Stimulated activated CD4-positive, alpha-beta T cell treated with anti-CD3 and anti-CD28 coated beads, Interleukin-2, amount 100 ng/mL, for 24 hours (primary cell): ENCODE measurements at places on chromosomes 3 and 15.

GRCh38 chr3:161393310-161393709 is 22.0 kb upstream of the SPTSSB start:
- no peak for DNase-seq

DNA sequence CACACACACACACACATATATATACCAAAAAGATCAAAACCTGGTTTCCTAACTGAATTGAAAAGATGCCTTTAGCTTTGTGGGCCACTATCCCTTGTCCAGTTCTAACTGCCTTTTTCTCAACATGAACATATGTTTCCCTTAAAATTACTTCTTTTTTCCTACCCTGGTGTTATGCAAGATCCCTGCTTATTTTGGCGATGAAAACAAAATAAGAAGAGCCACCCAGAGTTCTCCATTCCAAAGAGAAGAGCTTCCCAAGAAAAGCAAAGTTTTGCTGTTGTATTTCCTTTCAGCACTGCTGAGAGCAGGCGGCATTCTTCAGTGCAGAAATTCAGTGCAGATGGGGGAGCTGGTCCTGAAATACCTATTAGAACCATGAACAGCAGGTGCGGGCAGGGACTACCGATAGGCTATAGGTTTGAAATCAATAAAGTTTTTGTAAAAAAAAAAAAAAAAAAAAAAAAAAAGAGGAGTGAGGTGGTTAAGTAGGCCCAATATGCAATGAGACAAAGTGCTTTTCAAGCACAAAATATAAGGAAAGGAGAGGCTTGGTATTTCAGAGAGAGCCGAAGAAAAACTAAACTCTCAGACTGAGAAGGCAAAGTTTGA is 238.0 kb downstream of the FOXP1 start:
- no peak for DNase-seq

GRCh38 chr3:16945330-16945729 is 60.6 kb downstream of the PLCL2 start:
- DNase-seq, result no peak

DNA sequence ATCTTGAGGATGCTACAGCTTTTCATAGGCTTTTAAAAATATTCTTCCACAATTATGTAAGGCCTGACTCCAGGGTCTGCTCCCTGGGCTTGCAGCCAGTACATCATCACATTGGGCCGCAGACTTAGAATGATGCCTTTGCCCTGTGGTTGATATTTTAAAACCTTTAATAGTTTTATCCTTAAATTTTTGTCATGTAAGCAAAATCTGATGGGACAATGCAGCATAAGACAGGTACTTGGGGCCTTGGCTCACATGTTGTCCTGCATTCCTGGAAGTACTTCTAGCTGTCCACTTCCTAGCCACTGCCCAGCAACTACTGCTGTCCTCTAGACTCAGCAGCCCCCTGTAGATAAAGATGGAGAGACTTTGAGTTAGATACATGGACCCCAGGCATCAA is 197.3 kb upstream of the SLITRK3 start:
- DNase-seq, result no peak

- no peak for DNase-seq
These were observed 54.6 kb downstream of the RBMS3 start for GRCh38 chr3:29335438-29335837.

- no peak for DNase-seq
These were observed 216.2 kb upstream of the CHRNA7 start for GRCh38 chr15:31814082-31814481.

DNA sequence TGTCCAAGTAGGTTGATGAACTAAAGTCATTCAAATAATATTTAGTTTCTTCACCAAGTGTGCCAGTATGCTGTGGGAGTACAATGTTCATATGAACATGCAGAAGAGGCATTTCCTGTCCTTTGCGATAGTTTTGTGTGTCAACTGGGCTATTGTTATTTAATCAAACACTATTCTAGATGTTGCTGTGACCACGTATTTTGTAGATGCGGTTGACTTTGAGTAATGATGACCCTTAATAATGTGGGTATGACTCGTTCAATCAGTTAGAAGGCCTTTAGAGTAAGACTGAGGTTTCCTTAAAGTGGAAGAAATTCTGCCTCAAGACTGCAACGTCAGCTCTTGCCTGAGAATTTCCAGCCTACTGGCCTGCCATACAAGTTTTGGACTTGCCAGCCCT is 470.7 kb upstream of the CBLB start:
- DNase-seq, result no peak

DNA sequence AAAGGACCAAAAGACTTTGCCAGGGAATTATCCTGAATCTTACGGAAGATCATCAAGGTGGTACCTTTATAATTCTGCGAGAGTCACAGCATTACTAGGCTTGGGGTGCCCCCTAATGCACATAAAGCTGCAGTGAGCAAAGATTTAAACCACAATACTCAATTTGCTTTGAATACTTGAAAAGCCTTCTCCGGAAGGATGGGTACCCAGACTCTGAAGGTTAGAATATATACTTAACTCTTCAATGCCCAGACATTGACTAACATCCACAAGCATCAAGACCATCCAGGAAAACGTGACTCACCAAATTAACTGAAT is 117.8 kb upstream of the KCNH8 start:
- DNase-seq, result no peak

GRCh38 chr3:23762759-23763477 is 42.8 kb upstream of the UBE2E1 start:
- DNase-seq, result no peak

- no peak for DNase-seq
These were observed 436.8 kb upstream of the CNTN4 start for GRCh38 chr3:1661839-1662238.

DNA sequence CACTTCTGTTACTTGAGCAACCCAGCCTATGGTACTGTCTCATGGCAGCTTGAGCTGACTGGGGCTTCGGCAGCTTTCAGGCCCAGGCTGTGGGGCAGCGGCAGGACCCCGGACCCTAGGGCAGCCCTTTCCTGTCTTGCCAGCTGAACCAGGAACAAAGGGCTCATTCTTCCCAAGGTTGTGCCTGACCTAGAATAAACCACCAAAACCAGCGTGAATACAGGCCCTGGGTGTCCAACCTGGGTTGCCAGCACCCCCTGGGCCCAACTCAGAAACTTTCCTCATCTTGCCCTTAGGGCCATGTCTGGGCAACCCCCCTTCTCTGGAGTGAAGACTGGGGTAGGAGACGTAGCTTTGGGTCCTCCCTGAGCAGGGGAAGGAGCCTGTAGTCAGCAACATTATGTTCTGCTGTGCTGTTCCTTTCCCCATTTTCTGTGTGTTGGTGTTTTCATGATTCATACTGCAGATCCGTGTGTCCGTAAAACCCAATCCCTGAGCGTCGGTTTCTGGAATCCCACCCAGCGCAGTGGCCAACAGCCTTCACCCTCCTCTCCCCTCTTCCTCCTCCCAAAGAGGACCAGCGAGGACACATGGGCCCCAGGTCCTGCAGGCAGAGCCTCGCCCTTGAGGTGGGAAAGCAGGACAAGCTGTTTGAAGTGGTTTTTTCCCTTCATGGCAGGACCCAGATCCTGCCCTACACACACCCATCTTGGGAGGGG is 33.5 kb downstream of the TKT start:
- DNase-seq, result no peak

DNA sequence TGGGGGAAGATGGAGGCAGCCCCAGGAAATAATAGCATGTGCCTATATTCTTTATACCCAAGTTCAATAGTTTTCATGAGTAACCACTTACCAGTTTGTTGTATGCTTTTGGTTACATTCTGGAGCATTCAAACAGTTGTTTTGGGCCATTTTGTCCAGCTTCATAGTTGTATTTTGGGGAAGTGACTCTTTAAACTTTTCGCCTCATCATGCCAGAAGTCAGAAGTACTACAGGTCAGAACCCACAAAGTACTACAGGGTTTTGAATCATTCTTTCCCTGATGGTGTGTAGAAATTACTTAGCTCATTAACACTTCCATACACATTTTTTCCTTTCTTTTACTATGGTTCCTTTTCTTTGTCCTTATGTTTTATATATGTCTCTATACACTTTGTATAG is 210.6 kb downstream of the ARPP21 start:
- DNase-seq, result no peak

DNA sequence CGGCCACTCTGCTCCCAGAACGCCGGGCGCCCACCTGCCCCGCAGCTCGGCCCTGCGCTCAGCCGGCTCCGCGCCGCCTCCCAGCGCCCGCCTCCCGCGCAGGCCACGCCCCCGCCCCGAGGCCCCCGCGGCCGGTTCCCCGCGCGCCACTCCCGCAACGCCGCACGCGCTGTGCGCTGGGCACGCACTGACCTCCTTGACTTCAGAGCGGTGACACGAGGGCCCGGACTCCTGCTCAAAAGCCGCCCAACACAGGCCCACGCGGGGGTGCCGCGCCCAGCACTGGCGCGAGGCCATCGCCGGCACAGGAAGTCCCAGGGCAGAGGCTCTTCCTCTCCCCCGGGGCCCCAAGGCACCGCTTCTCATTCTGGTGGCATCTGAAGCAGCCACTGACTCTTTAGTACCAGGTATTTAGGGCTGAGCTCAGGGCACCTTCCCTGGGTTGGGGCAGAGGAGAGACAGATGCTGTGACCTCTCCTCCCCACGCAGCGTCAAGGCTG is 12.4 kb downstream of the TNK2 start:
- DNase-seq, result peak; percentile 72

DNA sequence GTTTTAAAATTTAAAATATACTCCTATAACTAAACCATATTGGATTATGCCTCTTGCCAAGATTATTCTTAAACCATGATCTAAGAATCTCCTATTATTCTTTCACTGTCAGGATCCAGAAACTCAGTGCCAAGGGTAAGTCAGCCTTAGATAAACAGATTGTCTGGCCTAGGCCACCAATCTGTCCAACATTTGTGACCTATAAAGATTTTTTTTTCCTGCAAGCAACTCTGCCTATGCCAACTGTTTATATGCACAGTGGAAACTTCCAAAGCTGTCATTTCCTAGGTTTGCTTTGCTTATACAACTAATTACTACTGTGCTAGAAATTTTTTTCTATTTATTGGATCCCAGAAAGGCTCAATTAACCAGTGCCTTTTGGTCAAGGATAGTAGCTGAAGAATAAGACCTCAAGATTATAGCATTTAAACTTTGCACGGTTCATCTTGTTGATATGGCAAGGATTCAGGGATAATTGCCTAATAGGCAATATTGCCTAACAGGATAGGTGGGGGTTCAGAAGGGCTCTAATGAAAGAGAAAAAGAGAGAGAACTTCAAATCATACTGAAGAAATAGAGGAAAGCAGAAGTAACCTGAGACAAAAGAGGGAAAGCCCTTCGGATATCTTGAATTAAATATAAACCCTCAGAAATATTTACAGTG is 22.8 kb downstream of the GAP43 start:
- no peak for DNase-seq

DNA sequence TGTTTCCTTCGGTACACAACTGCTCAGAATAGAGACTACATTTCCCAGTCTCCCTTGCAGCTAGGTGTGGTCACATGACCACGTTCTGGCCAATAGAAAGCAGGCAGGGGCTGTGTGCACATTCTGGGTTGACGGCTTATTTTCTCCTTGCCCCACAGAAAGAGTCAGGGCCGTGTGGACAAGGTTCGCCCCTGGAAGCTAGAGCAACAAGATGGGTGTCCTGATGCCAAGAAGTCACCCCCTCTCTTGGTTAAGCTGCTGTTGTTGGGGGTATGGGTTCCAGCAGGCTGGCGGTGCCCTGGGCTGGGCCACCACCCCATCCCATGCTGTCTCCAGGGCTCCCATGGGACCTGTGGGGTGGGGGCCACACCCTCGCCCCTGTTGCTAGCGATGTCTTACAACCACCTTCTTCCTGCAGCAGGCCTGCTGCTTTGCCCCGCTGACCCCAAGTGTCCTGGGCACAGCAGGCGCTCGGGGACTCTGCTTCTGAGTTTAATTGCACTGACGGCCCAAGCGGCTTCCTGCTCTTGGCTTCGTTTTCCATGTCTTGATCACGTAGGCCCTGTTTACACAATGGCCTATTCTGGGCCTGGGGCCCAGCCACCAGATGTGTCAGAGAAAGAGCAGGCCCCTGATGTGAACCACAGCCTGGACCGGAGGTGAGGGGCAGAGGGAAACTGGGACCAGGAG is 24.9 kb downstream of the ABTB1 start:
- peak; percentile 49 for DNase-seq

- no peak for DNase-seq
These were observed 99.5 kb downstream of the SNRPN start for GRCh38 chr15:25054329-25054728.

DNA sequence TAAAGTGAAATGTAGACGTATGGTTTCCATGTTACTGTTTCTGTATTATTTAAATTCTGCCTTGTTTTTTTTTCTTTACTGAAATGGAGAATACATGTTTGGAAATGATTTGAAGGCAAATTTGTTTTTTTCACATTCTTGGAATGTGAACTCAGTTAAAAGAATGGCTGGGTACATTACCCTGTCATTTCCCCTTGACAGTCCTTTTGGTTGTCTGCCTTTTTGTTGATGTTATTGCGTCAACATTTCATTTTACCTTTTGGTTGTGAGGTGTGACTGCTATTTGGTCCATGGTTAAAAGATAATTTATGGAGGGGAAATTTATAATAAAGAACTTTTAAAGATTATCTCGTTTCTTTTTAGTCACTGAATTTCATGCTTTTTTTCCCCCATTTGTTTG is 3.2 kb upstream of the GPR171 start:
- no peak for DNase-seq

- DNase-seq, result no peak
These were observed 163.9 kb downstream of the THSD4 start for GRCh38 chr15:71278989-71279756.

DNA sequence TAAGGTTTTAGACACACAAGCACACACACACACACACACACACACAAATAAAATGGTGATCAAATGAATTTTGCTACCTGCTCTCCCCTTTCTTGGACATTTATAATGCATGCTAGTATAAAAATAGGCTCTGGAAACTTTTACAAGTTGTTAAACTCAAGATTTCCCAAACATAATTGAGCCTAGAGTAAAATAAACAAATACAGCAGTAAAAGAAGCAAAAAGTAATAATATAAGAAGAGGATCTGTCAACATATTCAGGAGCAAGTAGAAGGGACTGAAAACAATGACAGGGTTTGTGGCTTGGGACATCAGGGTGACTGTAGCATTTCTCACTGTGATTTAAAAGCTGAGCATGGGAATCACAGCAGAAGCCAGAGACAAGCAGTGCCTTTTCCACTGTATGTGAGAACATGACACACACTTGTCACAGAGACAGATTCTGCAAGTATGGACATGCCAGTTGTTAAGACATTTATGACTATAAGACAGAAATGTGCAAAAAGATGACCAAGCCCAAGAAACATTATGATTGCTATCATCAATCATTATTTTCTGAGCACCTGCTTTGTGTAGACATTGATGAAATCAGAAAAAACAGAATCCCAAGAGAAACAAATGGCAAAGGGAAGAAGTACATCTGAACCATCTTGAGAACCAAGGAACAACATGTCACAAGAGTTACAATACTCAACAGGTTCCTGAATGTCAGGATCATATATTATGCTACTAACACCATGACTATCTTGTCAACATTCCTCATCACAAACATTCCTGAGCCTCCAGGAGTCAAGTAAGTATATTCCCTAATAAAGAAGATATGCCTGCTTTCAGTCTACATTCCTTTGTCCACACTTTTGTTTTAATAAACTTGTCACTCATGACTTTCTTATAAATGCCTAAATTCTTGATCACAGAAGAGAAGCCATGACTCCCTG is 7.1 kb downstream of the THRB start:
- no peak for DNase-seq
